ENCODE measurements at places on chromosomes 6 and 20.
A peak's percentile ranks its signal among the peaks of the same experiment; 100 is the strongest.

DNA sequence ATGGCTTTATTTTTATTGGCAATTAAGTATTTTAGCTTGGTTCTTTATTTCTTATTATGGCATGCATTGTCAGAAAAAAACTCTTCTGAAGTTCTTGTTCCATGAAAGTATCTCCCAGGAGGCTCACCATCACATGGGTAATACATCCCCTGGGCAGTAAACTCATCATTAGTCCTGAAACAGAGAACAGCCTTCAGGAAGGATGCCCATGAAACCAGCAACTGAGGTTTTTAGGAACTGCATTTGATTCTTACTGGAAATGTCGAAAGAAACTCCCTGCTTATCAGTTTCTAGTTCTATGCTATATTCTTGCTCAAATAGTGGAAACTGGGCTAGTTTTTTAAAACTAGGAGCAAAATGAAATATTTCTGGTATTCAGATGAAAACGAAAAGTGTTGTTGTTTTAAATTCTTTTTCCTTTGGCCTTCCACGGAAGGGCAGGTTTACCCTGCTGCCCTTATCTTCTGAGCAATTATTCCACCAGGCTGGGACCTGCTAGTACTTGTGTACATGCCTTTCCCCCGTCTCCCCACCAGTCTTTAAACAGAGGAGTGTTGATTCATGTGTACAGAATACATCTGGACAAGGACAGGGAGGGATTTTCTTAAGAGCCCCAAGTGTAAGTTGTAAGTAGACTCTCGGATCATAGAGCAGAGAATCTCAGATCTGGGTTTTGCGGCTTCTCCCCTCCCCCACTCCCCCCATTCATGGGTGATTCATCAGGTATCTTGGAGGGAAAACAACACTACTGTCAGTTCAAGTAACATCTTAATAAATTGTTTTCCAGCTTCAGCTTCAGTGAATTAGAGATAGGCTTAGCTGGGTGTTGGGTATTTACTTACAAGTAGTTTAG, 81.5 kb downstream of the RTN4IP1 start:
- DNase-seq: no peak

- no peak for DNase-seq
Observed at GRCh38 chr6:40195428-40196134, 261.3 kb upstream of the MOCS1 start.

DNA sequence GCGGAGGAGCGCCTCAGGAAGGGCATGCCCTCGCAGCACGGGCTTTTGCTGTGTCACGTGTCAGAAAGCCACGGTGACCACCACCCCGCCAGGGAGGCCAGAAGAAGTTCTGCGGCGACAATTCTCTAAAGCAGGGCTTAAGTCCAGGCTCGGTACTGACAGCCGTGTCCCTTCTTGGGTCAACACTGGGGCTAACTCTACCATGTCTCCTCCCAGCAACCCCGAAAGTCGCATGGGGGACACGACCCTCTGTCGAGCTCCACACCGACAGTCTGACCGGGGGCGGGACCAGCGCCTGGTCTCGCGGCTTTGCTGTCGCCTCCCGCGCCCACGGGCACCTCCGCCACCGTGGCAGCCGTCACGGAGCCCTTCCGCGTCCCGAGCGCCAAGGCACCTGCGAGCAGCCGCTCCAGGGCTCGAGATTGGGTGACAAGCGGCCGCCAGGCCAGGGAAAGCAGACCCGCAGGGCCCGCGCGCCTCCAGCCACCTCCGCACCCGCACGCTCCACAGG, 534 bp downstream of the NANP start:
- peak; percentile 3 for DNase-seq

DNA sequence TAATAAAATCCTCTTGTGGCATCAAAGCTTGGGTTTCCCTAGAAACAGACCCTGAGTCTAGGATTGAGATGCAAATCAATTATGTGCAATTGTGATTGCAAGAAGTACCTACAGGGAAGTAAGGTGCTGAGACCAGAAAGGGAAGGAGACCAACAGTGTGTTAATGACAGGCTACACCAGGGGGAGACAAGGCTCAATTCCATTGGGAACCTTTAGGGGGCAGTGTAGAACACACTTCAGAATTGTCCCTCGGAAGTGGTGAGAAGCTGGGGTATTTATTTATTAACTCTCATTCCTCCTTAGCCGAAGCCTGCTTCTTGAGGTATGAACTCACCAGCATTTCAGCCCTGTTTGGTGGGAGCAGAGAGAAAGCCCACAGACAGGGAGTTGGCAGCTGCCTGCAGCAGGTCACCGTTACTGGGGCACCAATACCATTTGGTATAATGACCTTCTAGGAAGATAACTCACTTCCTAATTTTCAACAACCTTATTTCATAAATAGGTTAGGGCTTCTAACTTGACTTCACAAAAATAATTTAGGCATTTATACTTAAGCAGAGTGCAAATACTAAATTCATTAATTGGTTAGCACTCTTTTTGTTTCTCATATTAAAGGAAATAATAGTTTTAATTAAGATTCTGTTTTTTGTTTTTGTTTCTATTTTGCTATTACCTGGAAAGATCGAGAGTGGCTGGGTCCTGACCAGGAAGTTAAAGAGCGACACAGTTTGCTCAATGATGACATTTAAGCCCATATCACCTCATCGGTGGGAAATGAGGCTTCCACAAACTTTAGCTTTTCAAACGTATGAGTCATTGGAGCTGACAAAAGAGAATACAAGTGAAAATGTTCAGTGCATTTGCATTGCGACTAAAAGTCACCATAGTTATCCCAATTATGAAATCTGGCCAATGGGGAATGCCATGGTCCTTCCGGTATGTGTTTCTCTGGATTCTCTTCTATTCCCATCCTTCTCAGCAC, 94.8 kb downstream of the BTBD3 start:
- DNase-seq: no peak

DNA sequence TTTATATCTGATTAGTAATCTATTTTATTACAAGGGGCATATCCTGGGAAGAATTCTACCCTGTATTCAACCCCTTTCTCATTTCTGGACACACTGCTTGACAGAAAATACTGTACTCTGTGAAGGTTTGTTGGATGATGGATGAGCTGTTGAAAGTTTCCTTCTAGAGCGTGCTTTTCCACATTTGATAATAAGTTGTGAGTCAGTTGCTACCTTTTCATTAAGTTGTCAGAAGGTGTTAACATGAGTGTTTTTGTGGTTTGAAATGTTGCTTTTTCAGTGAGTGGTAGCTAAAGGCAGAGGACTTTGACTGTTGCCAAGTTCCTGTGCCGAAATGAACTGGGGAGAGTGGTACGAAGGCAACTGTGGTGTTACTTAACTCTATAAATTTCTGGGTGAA, 3.9 kb upstream of the ECI2 start:
- no peak for DNase-seq

GRCh38 chr6:44672841-44673240, 285.3 kb downstream of the CDC5L start:
- DNase-seq: no peak

DNA sequence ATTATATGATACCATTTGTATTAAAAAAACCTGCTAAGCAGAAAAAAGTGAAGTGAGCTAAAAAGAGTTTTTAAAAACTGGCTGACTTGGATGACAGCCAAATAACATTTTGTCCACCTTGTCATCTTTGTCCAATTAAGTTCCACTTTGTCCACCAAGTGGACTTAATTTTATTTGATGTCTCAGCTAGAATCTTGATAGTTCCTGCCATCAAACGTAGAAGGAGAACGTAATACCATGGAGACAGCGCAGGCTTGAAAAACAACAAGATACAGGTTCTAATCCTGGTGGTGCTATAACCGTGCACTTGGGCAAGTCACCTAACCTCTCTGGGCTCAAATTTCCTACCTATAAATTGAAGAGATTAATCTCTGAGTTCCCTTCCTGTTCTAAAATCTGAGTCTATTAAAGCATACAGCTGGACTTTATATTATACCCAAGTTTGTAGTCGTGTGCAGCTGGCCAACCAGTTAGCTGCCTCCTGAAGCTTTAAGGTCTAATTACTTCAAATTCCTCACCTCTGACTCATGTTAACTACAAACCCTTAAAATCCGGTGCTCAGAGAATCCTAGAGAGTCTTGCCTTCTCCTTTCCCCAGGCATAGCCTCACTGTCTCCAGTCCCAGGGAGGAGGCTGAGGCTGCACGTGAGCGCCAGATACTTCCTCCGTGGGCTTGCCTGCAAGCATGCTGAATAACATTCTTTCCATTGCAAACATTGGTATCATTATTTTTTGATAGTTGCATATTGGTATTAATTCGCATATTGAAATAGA, 16.8 kb downstream of the TMEM244 start:
- DNase-seq: no peak

- DNase-seq: no peak
Observed at GRCh38 chr6:143233554-143234285, 173.0 kb downstream of the AIG1 start.

GRCh38 chr20:50283370-50283769, 92.7 kb downstream of the CEBPB start:
- DNase-seq: no peak

DNA sequence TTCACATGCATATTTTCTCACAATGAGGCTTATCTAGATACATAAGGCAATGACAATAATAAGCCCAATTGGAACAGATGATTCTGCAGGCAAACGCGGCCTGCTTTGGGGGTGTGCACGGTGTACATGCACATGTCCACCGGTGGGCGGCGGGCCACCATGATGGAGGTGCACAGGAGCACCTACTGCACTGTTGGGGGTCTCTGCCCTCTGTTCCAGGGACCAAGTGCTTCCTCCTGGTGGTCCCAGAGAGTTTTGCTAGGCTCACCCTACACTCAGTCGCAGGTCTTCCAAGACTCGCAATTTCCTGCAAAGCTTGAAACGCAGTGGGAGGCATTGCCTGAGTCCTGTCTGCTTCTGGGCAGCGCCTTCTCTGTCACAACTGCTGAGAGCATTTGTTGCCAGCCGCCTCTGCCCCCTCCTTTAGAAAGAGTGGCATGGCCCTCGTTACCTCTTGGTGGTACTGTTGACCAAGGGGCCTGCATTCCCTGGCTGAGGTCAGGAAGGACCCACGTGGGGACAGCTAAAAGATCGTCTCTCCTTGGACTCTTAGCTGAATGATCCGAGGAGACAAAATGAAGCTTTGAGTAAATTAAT, 135.3 kb downstream of the ERMARD start:
- no peak for DNase-seq

GRCh38 chr6:52534966-52535390, 41.9 kb downstream of the TRAM2 start:
- no peak for DNase-seq

DNA sequence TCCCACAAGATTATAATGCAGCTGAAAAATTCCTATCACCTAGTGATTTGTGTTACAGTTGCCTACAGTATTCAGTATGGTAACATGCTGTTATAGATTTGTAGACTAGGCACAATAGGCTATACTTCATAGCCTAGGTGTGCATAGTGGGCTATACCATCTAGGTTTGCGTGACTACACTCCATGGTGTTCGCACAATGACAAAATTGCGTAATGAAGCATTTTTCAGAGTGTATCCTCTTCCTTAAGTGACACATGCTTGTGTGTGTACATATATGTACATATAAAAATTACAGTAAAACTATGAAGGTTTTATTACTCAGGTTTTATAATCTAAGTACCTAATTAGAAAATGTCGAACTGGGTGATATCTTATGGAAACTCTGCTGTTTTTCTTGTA, 133.0 kb downstream of the FARS2 start:
- no peak for DNase-seq
